ENCODE measurements at places on chromosomes 16 and 17.

GRCh38 chr16:71622088-71622487, 3.9 kb upstream of the MARVELD3 start:
- no peak for DNase-seq

- DNase-seq, result no peak
Measured at GRCh38 chr17:77049440-77049839, 91.3 kb upstream of the SEC14L1 start.

DNA sequence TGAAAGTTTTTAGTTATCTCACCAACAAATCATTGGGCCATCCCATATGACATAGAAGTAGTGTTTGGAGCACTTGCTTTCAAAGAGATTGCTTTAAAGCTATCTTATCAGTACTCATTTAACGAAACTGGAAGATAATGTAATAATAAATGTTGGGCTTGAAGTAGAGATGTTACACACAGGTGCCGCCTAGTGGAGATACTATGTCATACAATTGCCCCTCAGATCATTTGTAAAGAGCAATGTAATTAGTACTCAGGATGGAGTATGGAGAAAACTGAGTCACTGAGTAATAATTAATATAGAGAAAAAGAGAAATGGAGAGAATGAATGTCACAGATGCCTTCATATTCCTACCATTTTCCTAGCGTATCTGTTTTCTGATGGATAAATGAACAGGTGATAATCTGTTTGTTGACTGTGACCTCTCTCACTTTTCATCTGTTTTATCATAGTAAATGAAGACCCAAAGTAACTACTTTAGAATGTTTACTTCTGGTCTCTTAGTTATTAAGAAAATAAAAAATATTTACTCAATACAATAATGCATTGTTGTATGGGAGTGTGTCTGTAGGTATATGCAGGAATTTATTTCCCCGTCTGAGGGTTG, 80.4 kb downstream of the EFCAB5 start:
- peak; percentile 25 for DNase-seq

GRCh38 chr17:77905266-77905665, 53.2 kb upstream of the TNRC6C start:
- no peak for DNase-seq

DNA sequence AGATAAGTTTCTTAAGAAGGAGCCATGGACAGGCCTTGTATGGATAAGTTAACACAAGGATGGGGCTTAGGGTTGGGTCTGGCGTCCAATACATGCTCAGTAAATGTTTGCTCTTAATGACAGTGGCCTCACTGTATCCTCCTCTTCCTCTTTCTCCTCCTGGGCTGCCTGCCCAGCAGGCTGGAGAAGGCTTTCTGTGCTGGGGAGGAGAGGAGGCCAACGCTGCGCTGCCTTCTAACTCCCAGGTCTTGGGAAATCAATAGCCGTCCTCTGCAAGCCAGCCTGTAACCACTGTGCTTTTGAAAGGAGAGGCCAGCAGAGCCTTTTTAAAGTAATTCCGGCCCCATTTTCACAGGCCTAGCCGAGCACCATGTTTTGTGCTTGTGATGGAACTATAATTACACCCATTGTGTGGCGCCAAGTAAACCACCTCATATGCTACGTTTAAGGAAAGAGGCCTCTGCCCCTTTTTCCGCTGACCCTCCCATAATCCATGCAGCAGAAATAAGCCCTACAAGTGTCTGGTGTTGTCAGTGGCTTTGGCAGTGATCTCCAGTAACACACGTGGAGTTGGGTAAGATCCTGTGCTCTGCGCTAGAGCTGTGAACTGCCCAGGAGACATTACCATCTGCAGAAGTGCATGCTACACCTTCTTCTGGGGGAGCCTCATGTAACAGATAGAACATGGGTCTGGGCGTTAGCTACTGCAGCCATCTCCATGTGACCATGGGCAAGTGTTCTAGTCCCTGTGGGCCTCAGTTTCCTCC, 368.2 kb downstream of the SNX29 start:
- DNase-seq, result no peak
